DMS79 treated with DMSO at 0.1 percent for 48 hours (cell line): ENCODE measurements at places on chromosomes 16 and 17.
A peak's percentile ranks its signal among the peaks of the same experiment; 100 is the strongest.

GRCh38 chr17:72942579-72942978 lies 149.9 kb downstream of the SLC39A11 start:
- no peak for DNase-seq

DNA sequence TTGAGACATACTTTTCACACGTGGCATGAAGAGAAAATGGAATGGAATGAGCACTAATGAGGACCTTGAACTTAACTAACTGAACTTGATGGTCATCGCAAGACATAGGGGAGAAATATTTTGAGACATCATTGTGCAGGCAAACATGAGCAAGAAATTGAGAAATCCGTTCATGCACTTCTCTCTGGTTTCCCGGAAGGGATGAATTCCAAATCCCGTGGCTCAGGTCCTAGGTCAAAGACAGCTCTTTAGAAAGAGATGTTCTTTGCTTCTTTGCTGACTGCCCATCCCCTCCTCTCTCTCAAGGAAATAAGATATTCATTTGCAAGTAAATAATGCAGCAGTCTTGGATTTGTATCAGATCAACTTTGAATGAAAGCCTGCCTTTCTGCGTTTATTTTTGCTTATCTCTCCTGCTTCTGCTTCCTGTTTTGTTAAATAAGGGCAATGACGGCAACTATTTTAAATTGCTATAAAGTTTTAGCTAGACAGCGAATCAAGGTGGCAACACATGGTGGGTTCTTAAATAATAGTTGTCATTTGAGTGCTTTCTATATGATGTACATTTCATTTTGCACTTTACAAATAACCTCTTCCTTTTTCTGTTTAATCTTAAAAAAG lies 657.8 kb downstream of the MAF start:
- no peak for DNase-seq

- no peak for DNase-seq
Observed at GRCh38 chr17:53270936-53271335, 551.8 kb upstream of the KIF2B start.

DNA sequence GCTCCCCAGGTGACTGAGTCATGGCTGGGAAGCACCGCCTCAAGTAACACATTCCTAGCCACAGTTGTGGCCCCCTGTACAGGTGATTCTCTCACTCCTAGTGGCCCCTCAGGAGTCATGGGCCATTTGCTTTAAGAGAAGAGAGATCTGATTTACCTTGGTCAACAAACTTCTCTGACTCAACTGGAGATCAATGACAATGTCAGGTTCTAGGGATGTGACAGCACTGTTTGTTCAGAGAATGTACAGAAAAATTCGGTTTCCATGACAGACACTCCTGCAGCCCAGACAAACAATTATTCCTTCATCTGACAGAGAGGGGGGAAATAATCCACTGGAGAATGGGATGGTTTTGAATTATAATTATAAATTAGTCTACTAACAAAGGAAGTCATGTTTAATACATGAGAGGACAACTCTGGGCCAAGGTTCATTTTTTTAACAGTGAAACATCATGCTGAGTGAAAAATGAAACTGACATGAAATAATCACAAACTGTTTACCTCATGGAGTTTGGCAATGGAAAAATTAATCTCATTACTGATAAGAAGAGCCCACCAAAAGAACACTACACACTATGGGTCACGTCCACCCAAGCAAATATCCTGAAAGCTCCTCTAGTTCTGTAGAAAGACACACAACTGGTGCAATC lies 9.7 kb downstream of the ERN1 start:
- DNase-seq = no peak

DNA sequence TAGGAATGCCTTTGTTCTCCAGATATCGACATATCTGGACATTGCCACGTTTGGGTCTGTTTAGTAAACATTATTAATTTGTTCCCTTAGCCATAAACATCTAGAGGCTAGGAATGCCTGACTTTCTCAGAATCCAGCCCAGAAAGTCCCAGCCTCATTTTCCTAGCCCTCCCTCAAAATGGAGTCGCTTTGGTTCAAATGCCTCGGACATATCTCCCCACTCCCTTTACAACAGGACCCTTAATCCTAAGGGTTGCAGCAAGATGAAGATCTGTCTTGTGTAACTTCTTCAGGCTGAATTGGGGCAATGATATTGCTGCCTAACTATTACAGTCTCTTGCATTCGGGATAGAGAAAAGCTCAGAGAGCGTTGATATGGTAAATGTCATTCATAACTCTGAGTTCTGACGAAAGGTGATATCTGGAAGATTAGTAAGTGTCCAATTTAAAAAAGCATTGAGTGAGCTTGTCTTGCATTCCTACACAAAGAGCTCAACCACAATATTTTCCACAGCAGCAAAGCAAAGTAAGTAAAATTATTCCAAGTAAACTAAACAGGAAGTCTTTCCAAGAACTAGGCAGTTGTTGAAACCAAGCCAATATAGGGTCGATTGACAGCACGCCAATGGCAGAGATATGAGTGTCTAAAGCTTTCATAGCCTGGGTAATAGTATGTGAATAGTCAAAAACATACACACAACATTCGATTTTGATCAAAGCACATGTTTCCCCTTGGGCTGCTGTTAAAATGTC lies 46.0 kb upstream of the ARL4D start:
- no peak for DNase-seq

- DNase-seq = no peak
Observed at GRCh38 chr17:72150632-72151460, 30.0 kb downstream of the SOX9 start.

DNA sequence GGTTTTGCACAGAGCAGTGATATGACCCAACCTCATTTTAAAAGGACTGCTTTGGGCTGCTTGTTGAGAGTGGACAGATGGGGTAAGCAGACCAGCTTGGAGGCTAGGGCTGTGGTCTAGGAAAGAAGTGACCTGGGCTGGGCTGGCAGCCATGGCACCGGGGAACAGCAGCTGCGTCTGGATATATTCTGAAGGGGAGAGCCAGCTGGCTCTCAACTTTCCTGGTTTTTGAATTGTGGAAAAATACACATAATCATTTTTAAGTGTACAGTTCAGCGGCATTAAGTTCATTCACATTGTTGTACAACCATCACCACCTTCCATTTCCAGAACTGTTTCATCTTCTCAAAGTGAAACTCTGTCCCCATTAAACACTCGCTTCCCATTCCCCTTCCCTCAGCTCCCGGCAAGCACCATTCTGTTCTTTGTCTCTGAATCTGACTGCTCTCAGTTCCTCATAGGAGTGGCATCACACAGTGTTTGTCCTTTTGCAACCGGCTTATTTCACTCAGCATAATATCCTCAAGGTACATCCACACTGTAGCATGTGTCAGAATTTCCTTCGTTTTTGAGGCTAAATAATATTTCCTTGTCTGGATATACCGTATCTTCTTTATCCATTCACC lies 113.2 kb downstream of the SPECC1 start:
- peak; percentile 42 for DNase-seq

GRCh38 chr17:1693339-1693738 lies 8.7 kb upstream of the PRPF8 start:
- no peak for DNase-seq
